Regular cardiac myocyte (primary cell): ENCODE measurements at places on chromosomes 1 and 21. TPM values are rescaled to one million over a fixed set of nuclear protein-coding genes. Genes with fewer than 3 reads are reported as not detected.

Gene WDR64
- total RNA-seq, result not detected in 2 replicates

Gene WARS2
- 11.3 and 12.5 TPM in 2 replicates for total RNA-seq

Gene SLAMF1
- total RNA-seq, result not detected in 2 replicates

Gene CDK11B
- total RNA-seq, result 5.6 and 14.6 TPM in 2 replicates

Gene CA6
- not detected in 2 replicates for total RNA-seq

Gene THEMIS2
- 3.3 and 5.6 TPM in 2 replicates for total RNA-seq

Gene LRRC71
- total RNA-seq, result under 0.01 and 0.56 TPM in 2 replicates

Gene RGS13
- not detected in 2 replicates for total RNA-seq

Gene HUNK
- total RNA-seq, result not detected in 2 replicates

Gene CSF3R
- under 0.01 TPM in 1 of 2 replicates, not detected in the other for total RNA-seq

Gene OVAAL
- under 0.01 TPM in 1 of 2 replicates, not detected in the other for total RNA-seq

Gene ADAMTS5
- total RNA-seq, result 3.8 and 5.1 TPM in 2 replicates

Gene BRWD1
- total RNA-seq, result 46.4 and 85.7 TPM in 2 replicates

Gene NENF
- total RNA-seq, result 31.2 and 90.5 TPM in 2 replicates

Gene SLC66A1
- 12.7 TPM in 2 replicates for total RNA-seq

Gene FYB2
- total RNA-seq, result not detected in 2 replicates

Gene DEGS1
- 98.9 and 113 TPM in 2 replicates for total RNA-seq

Gene SPAG17
- total RNA-seq, result under 0.01 TPM in 1 of 2 replicates, not detected in the other

Gene CFHR2
- total RNA-seq, result not detected in 2 replicates

Gene PPIAL4G
- not detected in 2 replicates for total RNA-seq

Gene RSPO1
- total RNA-seq, result under 0.01 TPM in 1 of 2 replicates, not detected in the other

Gene DMBX1
- not detected in 2 replicates for total RNA-seq
